ENCODE measurements at places on chromosomes 2 and 18.

DNA sequence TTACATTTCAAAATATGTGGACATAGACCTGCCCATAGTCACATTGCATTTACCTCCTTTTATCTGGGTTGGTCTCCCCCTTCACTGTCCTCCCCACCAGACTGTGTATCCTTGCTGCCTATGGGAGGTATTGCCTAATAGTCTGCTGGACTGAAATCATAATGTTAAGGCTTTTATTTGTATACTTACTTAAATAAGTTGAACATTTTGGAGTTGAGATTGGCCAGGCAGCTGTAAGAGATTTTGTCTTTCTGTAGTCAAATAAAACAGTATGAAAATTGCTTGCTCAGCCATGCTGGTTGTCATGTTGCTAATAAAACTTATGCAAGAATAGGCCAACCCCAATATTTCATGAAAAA, 280.9 kb downstream of the PTPRM start:
- no peak for DNase-seq

- no peak for DNase-seq
Measured at GRCh38 chr2:238096311-238097011, 3.7 kb upstream of the ESPNL start.

DNA sequence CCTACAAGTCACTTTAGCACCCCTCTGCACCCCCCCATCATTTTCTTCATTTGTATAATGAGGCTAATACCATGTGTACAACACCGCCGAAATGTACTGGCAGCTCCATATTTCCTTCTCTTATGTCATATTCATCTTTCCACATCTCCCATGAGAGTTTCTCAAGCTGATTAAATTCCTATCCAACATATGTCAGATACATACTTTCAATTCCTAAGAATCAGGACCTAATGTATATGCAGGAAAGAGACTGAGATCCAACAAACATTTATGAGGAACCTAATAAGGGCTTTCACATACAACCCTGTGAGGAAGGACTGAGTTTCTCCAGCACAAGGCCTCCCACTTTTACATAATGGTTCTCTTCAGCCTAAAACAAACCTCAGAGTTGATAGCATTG, 41.9 kb downstream of the PRKD3 start:
- DNase-seq, result no peak

GRCh38 chr18:2612996-2613395, 41.6 kb downstream of the NDC80 start:
- no peak for DNase-seq

DNA sequence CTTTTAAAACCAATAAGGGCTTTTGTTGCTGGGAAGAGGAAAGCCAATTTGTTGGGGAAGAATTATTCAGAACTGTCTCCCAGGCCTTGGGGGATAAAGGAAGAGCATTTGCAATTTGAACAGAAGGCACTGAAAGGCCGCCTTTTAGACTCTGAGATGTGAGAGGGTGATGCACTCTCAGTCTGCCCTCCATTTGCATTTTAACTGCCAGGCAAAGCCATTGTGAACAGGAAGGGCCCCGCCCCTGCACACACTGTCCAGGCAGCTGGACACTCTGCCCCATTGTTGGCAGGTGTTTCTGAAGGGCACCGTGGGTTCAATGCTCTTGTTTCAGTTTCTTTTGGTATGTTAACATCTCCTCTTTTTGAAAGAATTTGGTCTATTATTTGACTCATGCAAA, 169.5 kb upstream of the COPS8 start:
- peak; percentile 16 for DNase-seq

DNA sequence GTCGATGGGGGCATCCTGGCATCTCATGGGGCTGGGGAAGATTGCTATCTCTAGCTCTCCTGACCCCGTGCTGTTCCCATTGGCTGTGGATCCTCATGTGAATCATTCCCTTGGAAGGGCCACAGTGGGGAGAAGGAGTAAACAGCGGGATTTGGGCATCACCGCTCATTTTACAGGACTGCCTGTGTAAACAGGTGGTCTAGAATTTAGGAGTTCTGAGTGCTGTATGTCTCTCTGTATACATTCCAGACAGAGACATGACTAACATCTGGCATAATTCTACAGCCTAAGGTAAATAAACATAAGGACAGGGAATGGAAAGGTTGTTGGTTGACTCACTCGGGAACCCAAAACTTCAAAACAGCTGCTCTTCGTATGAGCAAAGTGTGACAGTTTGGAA, 92.7 kb downstream of the COPS8 start:
- DNase-seq, result peak; percentile 96

- DNase-seq, result no peak
Measured at GRCh38 chr18:45107425-45107824, 426.7 kb downstream of the SETBP1 start.

DNA sequence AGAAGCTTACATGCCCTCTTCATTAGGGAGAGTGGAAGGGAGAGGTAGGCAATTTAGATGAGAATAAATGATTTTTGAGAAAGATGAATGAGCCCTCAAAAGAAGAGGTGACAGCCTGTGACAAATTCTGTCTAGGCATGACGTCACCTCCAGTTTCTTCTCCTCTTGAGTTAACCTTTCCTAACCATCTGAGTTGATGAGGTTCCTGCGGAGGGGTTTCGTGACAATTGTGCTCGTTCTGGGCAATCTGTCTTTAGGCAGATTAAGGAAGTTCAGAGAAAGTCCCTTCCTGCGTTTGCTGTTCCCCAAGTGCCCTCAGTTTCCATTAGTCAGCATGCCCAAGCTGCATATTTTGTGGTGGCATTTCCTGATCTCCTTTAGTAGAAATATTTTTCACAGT, 640.2 kb upstream of the SYT4 start:
- no peak for DNase-seq

GRCh38 chr2:204913312-204913711, 368.0 kb downstream of the PARD3B start:
- DNase-seq, result no peak

- DNase-seq, result no peak
Measured at GRCh38 chr2:81355436-81355835, 1050.9 kb upstream of the LRRTM1 start.

DNA sequence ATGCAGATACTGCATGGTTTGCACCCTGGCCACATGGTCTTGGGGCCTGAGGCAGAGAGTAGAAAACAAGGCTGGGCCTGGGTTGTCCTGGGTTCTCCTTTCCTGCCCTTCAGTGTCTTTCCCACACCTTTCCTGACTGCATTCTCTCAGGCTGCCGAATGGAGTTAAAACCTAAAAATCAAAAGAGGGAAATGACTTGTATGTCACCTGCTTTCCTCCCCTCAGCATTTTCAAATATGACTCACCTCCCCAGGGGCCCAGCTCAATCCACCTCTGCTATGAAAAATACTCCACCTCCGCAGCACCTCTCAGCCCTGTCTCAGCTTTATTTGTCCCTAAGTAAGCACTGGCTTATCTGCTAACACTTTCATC, 457.8 kb upstream of the MEX3C start:
- no peak for DNase-seq

GRCh38 chr2:52676056-52676455, 1091.5 kb upstream of the CHAC2 start:
- no peak for DNase-seq

GRCh38 chr2:64797881-64798575, 144.3 kb upstream of the SERTAD2 start:
- peak; percentile 56 for DNase-seq

DNA sequence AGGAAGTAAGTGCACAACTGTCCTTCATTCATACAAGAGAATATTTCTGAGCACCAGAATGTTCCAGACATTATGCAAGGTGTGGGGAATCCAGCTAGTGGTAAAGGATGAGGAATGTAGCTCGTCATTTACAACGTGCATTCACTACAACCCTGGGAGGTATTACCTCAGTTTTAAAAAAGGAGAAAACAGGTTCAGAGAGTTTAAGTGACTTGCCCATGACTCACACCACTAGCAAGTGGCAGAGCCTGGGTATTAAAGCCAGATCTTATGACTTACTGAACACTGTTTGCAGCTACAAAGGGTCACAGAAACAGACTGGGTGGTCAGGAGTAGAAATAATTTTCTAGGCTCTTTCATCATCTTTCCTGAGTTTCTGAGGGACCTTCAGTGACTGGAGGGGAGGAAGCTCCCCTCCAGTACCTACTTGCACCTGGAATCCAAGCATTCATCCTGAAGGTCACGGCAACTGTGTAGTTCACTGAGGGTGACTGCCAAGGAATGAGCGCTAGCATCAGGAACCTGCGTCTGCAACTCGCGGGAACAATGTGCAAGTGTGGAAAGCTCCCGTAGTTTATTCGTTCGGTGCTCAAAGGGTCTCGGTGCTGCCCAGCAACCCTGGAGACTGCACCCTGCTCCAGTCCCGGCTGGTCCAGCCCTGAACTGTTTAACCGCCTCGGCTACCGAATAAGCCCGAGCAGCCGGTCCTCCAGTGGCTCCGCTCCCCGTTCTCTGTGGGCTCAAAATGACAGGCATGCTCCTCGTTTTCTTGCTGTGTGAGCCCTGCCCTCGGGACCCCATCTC, 647 bp downstream of the CCDC121 start:
- peak; percentile 91 for DNase-seq

DNA sequence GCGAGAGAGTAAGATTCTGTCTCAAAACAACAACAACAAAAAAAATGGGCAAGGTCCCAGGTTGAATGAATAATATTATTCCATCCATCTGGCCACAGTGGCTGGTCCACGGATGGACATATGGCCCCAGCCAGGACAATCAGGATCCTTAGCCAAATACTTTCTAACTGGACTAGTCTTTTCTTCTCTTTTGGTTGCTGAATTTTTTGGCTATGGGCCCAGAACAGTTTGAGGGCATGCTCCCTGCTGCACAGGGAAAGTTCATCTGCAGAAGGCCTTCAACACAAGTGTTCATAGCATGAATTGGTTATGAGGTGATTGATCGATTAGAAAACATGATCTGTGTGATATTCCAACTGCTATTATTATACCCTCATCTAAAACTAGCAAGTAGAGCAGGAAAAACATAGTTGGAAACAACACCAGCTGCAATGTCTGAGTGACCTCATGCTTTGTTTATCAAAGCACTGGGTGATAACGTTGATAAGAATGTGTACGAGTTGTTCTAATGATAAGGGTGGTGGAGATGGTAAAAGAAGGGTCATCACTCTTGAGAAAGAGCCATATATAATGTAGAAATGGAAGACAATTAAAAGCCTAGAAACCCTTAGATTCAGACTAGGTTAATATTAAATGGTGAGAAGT, 47.8 kb upstream of the RNF103 start:
- DNase-seq, result no peak

- DNase-seq, result no peak
Measured at GRCh38 chr2:68936889-68937288, 15.8 kb downstream of the GKN2 start.

DNA sequence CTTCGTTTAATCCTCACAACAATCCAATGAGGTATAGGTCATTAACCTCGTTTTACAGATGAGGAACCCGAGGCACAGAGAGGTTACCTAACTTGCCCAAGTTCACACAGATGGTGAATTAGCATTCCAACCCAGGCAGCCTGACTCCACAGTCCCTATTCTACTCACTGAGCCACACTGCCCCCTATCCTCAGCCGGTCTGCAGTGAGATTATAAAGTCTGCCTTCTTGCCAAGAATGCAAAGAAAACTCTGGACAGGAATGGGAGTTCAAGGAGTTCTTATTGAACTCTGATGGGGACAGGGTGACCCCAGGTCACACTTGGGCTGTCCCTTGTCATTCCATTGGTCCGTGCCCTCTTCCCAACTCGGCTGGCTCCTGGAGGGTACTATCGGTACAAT, 118.1 kb upstream of the MSH6 start:
- no peak for DNase-seq

DNA sequence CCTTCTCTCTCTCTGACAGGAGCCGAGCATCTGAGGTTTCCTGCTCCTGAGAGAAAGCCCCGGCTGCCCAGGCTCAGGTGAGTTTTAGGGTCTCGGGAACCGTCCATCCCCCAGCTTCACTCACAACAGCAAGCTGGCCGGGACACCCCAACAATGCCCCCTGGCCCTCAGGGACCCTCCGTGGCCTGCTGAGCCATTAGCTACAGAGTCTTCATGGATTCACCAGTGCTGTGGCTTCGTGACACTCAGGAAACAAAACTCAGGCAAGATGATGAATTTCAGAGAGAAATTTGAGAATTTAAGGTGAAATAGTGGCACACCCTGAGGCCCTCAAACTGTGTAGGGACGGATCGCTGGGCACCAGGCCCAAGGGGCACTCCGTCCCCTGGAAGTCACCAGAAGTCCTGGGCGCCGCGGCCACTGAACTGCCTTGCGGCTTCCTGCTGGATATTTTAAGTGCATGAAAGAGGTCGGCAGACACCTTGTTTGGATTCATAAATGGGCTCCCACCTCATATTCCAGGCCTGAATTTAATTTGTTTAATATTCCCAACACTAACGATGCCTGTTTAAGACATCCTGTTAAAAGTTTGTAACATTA, 368.3 kb upstream of the SALL3 start:
- DNase-seq, result no peak

- no peak for DNase-seq
Measured at GRCh38 chr2:120809151-120809550, 73.5 kb downstream of the GLI2 start.

DNA sequence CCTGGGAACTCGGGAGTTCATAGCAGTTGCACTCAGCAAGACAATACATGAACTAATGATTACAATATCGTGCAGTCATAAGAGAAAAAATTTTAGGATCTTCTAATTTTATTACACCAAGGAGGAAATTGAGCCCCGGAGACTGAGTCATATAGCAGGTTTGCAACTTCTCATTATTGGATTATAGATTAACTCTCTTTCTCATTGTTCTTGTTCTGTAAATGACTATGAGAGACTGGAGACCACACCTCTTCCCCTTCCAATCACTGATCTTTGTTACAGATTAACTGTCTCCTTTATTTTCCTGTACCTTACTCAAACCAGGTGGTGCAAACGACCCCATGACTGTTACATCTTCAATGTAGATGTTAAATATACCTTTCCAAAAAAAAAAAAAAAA, 435.8 kb upstream of the DDX18 start:
- DNase-seq, result no peak

DNA sequence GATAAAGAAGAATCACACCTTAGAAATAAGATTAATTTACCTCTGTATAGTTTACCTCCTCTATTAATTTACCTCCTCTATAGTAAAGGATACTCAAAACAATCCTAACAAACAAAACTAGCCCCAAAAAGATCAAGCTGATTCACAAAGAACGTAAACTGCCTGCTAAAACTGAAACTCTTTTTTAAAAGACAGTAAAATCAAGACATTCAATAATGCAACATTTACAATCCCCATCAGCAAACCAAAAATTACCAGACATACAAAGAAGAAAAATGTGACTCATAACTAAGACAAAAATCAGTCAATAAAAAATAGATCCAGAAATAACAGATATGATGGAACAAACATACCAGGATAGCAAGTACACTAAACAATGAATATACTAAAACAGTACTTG, 215.7 kb downstream of the ZEB2 start:
- DNase-seq, result no peak

- DNase-seq, result no peak
Measured at GRCh38 chr2:172878260-172878659, 142.6 kb downstream of the RAPGEF4 start.

GRCh38 chr2:190382851-190383250, 25.3 kb upstream of the MFSD6 start:
- no peak for DNase-seq
